CD4-positive, alpha-beta T cell treated with Interleukin-2 at 100 ng/mL for 4 hours (primary cell): ENCODE measurements at places on chromosomes 1 and 21.

GRCh38 chr1:206699000-206699586 is 14.4 kb downstream of the MAPKAPK2 start:
- DNase-seq: no peak

GRCh38 chr21:26072666-26073615 is 97.6 kb downstream of the APP start:
- DNase-seq: no peak

DNA sequence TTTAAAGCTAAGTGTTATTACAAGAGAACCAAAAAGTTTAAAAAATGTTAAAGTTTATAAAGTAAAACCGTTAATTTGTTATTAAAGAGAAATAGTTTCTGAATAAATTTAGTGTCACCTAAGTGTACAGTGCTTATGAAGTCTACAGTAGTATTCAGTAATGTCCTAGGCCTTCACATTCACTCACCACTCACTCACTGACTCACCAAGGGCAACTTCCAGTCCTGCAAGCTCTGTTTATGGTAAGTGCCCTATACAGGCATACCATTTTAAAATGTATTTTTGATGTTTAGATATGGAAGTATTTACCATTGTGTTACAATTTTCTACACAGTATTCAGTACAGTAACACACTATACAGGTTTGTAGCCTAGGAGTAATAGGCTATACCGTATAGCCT is 60.1 kb upstream of the GCLM start:
- no peak for DNase-seq

DNA sequence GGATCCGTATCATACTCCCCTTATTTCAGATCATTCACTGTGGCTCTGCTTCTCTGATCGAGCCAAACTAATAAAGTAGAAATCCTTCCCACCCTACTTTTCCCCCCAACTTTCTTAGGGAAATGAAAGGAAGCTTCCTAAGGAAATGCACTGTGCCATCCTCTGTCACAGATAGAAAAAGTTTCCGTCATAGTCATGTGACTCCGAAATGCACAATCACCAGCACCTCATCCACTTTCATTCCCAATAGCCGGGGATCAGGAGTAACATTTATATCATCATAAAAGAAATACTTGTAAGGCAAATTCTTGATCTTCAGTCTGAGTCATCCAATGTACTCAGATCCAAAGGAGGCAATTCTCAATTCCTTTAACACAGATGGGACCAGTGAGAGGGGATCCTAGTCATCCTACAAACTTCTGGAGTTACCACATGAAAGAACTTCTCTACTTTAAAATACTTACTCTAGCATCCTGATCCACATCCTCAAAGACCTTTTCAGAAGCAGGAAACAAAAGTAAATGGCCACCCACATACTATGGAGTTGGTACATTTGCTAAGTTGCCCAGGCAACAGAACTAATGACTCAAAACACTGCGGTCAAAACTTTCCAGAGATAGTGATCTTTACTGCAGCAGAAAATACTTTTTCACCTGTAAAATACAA is 97.8 kb upstream of the ZC3H11B start:
- DNase-seq: no peak

DNA sequence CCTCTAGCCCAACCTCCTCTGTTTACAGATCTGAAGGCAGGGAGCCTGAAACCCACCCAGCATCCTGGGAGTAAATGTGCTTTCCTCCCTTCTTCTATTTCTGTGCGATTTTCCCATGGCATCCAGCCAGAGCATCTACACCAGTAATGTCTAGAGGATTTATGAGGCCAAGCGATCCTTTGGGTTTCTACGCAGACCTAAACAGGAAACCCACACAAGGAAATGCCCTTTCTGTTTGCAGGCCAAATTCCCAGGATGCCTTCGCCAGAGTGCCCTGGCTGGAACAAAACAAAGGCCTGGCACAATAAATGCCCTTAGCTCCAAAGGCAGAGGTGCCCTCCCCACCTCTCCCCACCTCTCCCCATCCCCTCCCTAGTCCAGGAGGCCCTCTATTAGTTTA is 110.5 kb upstream of the CDC42BPA start:
- DNase-seq: no peak

GRCh38 chr1:118984722-118985639 is 3.2 kb downstream of the TBX15 start:
- no peak for DNase-seq

GRCh38 chr1:113946112-113946511 is 17.0 kb downstream of the HIPK1 start:
- DNase-seq: no peak

- DNase-seq: no peak
These were observed 502.8 kb downstream of the LTN1 start for GRCh38 chr21:28489821-28490350.

- DNase-seq: peak; percentile 17
These were observed 4.7 kb downstream of the FOXO6 start for GRCh38 chr1:41365772-41366454.

DNA sequence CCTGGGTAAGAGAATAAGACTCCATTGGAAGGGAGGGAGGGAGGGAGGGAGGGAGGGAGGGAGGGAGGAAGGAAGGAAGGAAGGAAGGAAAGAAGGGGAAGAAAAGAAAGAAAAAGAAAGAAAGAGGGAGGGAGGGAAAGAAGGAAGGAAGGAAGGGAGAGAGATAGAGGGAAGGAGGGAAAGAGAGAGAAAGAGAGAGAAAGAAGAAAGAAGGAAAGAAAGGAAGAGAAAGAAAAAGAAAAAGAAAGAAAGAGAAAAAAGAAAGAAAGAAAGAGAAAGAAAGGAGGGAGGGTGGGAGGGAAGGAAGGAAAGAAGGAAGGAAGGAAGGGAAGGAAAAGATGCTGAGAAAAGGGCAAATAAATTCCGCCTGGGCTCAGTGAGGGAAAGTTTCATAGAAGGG is 74.7 kb upstream of the IFNAR2 start:
- DNase-seq: no peak

DNA sequence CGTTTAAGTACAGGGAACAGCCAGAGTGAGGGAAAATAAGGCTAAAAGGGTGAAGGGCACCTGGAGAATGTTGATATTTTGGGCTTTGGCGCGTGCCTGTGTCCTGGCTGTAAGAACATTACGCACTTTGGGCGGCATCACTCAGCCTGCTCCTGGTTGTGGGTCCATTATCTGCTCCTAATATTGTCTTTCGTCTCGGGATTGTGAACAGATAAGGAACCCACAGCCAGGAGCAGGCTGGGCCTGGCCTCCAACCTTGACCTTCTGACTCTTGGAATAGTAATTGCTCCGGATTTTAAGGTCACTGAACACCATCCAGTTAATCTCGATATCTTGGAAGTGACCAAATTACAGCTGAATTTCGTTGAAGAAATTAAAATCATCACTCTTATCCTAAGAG is 61.9 kb downstream of the TCP10L start:
- no peak for DNase-seq

DNA sequence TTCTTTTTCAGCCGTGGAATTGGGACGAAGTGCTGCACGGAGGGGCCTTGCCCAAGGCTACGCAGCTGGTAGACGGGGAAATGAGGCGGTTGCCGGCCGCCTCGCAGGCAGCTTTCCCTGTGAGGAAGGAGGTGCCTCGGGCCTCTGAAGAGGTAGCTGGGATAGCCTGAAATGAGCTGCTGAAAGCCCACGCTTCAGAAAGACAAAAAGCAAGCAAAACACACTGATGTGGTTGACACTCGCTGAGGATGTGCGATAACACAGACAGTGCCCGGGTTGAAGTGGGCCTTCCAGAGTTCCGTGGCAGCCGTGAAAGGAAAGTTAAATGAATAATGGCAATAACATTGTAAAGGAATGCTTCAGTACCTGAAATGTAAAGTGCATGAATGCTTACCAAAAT is 47.2 kb downstream of the S1PR1 start:
- DNase-seq: peak; percentile 54

GRCh38 chr1:166977951-166978350 is 2.6 kb upstream of the ILDR2 start:
- no peak for DNase-seq

DNA sequence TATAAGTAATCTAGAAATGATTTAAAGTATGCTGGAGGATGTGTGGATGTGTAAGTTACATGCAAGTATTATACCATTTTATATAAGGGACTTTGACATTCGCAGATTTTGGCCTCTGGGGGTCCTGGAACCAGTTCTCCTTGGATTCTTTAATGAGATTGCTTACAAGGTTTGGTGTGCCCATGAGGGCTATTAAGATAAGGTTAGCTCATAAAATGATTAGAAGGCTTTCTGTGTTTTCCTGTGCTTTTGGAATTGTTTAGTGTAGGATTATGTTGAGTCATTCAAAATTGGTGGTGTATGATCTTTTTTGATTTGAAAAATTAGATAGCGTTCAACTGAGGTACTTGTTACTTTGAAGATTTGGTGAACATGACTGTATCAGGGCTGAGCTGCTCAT is 5.6 kb downstream of the USP25 start:
- no peak for DNase-seq

GRCh38 chr21:40575976-40576375 is 271.0 kb downstream of the DSCAM start:
- no peak for DNase-seq

DNA sequence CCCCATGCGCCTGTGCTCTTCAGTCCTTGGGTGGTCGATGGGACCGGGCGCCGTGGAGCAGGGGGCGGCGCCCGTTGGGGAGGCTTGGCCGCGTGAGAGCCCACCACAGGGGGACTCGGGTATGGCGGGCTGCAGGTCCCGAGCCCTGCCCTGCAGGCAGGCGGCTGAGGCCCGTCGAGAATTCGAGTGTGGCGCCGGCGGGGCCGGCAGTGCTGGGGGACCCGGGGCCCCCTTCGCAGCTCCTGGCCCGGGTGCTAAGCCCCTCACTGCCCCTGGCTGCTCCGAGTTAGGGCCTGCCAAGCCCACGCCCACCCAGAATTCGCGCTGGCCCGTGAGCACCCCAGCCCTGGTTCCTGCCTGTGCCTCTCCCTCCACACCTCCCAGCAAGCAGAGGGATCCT is 26.1 kb downstream of the TLR5 start:
- DNase-seq: no peak

GRCh38 chr1:165490175-165490574 is 45.2 kb upstream of the RXRG start:
- DNase-seq: no peak

DNA sequence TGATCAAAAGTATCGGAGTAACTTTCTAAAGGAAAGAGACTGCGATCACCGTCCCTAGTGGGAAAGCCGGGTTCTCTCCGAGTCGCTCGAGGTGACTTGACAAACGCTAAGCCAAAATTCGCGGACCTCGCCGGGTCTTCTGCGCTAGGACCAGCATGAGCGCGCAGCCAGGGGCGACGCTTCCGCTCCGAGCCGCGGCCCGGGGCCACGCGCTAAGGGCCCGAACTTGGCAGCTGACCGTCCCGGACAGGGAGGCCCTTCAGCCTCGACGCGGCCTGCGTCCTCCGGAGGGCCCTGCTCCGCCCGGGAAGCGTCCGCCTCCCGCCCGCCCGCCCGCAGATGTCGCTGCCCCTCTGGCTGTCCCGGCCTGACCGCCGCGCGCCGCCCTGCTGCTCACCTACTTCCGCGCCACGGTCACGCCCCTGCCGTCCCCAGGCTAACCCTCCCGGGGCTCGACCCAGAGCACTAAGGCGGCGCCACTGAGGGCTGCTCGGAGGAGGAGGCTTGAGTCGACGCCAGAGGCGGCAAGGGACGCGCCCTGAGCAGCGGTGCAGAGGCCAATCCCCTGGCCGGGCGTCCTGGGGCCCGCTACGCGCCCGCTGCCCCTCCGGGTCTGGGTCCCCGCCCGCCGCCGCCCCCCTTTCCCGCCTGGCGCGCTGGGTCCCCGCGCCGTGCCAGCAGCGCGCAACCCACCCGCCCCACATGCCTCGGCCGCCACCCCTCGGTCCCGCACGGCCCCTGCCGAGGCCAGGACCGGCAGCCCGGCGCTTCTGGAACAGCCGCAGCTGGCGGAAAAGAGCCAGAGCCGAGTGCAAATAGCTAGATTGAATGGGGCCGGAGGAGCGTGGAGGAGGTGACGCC is 896 bp upstream of the DUSP10 start:
- DNase-seq: peak; percentile 84

DNA sequence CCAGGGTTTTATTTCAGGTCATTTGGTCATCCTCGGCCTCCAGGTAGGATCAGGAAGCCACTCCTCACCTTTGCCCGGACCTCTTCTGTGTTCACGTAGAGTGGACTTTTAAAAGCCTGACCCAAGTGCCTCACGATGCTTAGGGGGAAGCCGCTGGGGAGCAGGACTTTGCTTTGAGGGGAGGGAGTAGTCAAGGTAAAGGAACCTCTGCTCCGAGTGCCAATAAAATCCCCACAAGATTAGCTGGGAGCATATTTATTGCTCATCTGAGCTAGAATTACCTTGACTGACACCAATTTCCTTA is 603 bp upstream of the DHRS3 start:
- DNase-seq: no peak

GRCh38 chr1:1094981-1095380 is 20.9 kb upstream of the RNF223 start:
- DNase-seq: no peak

GRCh38 chr1:44747878-44748277 is 8.2 kb downstream of the KIF2C start:
- DNase-seq: no peak

GRCh38 chr1:157173900-157174410 is 35.8 kb upstream of the ETV3 start:
- no peak for DNase-seq

GRCh38 chr1:110035236-110035752 is 870 bp downstream of the STRIP1 start:
- no peak for DNase-seq

DNA sequence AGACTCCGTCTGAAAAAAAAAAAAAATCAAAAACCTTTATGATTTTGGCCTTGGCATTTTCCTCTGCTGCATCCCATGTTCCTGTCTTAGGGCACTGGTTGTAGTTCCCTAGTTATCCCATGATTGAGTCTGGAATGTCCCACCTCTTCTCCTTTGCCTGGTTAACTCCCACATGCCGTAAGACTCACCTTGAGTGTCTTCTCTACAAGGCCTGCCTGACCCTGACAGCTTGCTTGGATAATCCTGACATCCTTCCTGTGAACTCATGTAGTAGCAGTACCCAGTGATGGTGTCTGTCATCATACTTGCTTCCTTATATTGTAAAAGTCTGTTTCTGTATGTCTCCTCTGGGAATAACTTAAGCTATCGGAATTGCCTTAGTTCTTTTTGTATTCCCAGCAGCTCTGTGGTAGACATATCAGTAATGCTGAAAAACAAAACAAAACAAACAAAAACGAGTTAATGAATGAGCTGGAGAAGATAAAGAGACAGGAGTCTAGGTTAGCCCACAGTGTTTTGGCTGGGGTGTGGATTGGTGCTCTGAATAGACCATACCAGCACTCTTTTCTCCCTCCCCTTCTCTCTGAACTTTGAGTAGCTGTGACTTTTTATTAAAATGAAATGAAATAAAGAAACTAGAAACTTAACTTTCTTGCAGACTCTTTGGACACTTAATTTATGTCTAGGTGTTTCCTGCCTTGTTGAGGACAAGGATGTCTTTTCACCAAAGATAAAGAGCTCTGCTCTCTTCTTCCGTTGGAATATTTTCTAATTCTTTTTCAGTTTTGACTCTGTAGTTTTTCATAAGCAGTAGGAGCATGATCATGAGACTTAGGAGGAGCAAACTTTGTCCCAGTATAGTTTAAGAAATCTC is 15.1 kb downstream of the NEK7 start:
- DNase-seq: no peak

GRCh38 chr1:17355898-17356297 is 16.1 kb upstream of the PADI6 start:
- DNase-seq: no peak

- DNase-seq: no peak
These were observed 134.6 kb upstream of the LRRC7 start for GRCh38 chr1:69433073-69433472.
